ENCODE measurements at places on chromosomes 7 and 10. TPM values are rescaled to one million over a fixed set of nuclear protein-coding genes. Genes with fewer than 3 reads are reported as not detected.

GRCh38 chr10:98299341-98299740, 31.3 kb upstream of the LOXL4 start:
- DNase-seq, result no peak

DNA sequence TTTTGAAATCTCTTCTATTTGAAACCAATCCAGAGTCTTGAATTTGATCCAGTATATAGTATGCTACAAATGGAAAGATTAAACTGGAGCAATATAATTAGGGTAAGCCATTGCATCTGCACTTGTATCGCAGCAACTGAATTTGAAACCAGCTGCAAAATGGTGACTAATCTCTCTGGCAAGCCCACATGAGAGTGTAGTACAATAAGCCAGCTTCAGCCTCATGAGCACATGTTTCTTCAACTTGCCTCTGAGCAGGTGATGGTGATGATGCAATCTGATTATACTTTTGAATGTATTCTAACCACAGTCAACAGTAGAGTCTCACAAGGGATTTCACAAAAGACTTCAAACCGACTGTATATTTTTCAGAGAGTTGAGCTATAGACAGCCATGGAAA, 829 bp upstream of the RPA3 start:
- no peak for DNase-seq

GRCh38 chr7:80445351-80445750, 66.5 kb downstream of the GNAT3 start:
- DNase-seq, result no peak

GRCh38 chr10:98269435-98269912, 1.5 kb upstream of the LOXL4 start:
- peak; percentile 87 for DNase-seq

DNA sequence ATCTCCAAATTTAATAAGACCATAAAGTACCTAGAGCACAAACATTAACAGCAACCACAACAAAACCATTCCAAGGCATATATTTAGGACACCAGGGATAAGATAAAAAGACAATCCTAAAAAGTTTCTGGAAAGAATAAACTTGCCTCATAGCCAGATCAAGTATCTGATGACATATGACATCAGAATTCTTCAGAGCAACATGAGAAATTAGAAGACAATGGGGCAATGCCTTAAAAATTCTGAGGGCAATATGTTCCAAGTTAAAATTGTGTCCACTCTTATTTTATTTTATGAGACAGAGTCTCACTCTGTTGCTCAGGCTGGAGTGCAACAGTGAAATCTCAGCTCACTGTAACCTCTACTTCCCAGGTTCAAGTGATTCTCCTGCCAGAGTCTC, 2.8 kb downstream of the EFCAB10 start:
- DNase-seq, result no peak

GRCh38 chr10:7707102-7707501, 4.0 kb downstream of the ITIH2 start:
- no peak for DNase-seq

DNA sequence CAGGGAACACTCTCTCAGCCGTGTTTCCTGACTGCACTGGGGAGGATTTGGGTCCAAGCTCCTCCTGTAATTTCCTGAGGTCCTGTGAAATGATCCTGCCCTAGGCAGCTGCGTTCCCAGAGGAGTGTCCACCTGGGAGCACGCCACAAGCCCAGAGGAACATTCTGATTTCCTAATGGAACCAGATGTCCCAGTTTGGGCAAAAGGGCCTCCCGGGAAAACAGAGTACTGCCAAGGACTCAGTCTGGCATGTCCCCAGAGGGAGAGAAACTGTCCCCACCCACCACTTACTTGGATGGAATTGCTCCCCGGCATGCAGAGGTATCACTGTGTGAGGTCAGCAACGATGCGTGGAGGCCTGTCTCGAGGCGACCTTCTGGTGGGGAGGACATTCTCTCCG, 34.5 kb downstream of the ASB13 start:
- no peak for DNase-seq

GRCh38 chr10:117496616-117497028, 45.9 kb upstream of the EMX2 start:
- peak; percentile 70 for DNase-seq

Gene PNLIPRP3
- not detected for polyA plus RNA-seq

Gene UCMA
- not detected for polyA plus RNA-seq

Gene CPXM2
- polyA plus RNA-seq, result 0.83 TPM

All from psoas muscle (tissue), 8 donors.